ENCODE measurements at places on chromosomes 6 and 20.
A peak's percentile ranks its signal among the peaks of the same experiment; 100 is the strongest.

GRCh38 chr6:23589811-23590210 lies 536.2 kb upstream of the NRSN1 start:
- DNase-seq, result no peak

DNA sequence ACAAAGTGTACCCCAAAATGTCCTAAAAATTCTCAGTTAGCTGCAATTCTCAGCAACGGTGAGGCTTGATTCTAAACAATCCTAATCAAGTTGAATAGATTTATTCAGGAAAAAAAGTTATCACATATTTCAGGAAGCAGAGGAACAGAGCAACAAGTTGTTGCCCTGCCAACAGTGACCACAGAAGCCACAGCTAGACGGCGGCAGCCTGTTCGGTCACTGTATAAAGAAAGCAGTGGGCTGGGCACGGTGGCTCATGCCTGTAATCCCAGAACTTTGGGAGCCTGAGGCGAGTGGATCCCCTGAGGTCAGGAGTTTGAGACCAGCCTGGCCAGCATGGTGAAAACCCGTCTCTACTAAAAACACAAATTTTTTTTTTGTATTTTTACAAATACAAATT lies 171.2 kb upstream of the BMP5 start:
- no peak for DNase-seq

DNA sequence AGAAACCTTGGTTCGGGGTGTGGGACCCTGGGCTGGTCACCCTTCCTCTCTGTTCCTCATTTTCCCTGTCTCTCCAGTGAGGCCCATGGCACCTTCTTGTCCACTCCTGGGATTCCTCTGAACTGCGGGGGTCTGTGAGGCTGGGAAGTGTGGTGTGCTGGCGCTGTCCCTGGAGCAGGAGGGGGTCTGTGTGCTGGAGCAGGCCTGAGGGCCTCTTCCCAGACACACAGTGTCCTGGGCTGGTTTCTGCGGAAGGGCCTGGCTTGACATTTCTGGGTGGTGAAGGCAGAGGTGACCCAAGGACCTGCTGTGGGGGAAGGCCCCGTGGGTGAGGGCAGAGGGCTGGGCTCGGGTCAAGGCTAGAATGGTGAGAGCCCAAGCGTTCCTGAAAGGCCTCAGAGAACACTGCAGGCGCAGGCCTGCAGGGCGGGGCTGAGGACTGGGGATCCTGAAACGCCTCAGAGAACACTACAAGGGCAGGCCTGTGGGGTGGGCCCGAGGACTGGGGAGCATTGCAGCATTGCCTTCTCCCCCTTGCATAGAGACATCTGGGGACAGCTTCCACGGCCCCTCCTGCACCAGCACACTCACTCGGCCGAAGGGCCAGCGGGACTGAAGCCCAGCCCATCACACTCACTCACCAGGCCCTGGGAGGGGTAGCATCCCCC lies 10.6 kb upstream of the BAK1 start:
- DNase-seq, result no peak

DNA sequence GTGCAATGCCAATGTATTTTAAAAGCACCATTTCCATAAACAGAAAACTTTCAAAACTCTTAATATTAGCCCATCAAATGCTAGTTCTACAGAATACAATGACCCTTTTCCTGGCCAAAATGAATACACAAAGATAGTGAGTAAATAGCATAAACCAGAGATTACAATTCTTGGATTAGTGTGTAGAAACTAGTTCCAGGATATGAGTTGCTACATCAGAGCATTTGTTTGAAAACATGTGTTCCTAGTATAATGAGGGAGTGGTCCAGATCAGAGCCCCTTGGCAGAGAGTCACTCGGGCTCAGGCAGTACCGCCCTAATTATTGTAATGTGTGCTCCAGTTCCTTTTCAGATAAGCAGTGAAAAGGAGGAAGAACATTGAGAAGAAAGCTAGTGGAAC lies 63.7 kb upstream of the COL21A1 start:
- no peak for DNase-seq

- DNase-seq, result no peak
Observed at GRCh38 chr6:13847326-13848050, 33.1 kb upstream of the MCUR1 start.

- DNase-seq, result no peak
Observed at GRCh38 chr20:44052166-44052565, 134.8 kb downstream of the JPH2 start.

DNA sequence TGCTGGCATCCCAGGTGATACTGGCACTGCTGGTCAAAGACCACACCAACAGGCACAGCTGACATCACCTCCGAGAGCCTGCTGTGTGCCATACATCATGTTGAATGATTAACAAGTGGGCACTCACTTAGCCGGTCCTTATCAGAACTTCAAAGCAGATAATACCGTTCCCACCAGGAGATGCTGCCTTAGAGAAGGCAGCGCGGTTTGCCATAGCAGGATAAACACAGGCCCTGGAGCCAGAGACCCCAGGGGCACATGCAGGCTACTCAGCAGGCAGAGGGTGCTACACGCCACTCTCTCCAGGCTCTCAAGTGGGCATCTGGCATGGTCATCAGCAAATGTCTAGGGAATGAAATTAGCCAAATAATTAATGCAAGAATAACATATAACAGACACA lies 86.5 kb upstream of the CST7 start:
- no peak for DNase-seq

DNA sequence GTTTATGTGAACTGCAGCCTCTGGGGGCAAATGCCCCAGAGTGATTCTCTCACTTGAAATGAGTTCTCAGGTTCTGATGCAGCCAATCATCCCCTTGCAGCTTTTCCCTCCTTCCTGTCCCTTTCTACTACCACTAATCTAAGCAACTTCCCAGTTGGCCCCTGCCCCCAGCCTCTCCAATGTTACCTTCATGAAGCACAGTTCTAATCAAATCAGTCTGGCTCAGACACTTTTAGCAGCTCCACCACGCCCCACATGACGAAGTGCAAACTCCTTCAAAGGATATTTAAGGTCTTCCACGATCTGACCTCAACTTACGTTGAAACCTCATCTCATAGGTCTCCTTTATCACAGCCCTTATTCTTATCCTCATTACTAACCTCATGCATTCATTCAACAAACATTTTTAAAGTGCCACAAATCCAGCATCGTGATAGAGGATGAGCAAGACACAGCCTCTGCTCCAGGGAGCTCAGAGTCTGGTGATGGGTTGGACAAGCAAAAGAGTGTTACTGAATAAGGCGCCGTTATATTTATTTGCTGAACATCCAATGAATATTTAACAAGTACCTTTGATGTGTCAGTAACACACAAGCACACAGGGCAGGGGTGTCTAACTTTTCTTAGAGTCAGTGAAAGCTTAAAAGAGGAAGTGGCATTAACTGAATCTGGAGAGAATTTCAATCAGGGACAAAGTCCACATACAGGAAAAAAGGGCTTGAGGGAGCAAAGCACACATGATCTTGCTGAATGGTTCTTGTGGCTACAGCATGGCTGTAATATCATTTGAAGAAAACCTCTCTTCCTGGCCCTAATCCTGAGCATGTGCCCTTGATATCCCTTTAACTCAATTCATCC lies 20.4 kb upstream of the DTNBP1 start:
- no peak for DNase-seq

- DNase-seq, result no peak
Observed at GRCh38 chr20:49344975-49345374, 67.1 kb upstream of the ZNFX1 start.

DNA sequence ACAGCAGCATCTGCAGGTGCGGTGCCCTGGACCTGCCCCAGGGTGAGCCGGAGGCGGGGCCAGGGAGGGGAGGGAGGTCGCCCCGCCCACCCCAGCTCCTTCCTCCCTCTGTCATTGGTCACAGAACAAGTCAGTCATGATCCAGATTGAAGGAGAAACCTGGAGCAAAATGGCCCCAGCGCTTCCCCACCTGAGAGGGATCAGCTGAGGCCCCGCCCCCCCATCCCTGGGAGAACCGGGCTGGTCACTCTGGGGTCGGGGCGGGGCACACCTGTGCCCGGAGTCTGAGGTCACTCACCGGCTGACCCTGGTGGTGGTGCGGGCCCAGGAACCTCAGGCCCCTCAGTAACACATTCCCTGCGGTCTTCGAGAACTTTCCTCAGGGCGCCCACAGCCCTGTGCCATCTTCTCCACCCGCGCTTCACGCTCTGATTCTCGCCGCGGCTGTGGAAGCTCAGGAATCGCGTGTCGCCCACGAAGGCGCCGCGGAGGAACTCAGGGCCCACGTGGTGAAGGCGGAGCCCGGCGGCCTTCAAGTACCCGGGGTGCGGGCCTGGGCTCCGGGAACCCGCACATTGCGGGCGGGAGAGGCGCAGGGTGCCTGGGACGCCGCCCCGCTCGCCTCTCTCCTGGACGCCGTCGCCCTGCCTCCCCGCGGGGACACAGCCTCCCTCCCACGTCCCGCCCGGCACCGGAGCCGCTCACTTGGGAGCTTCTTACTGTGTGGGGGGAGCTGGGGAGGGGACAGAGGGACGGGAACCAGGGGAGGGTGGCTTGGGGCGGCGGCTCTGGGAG lies 36.4 kb upstream of the HLA-C start:
- no peak for DNase-seq

GRCh38 chr6:127483399-127484055 lies 24.3 kb upstream of the KIAA0408 start:
- no peak for DNase-seq

GRCh38 chr20:20073801-20074371 lies 21.6 kb downstream of the CFAP61 start:
- DNase-seq, result peak; percentile 10

GRCh38 chr6:42940493-42941045 lies 11.3 kb downstream of the CNPY3 start:
- no peak for DNase-seq

DNA sequence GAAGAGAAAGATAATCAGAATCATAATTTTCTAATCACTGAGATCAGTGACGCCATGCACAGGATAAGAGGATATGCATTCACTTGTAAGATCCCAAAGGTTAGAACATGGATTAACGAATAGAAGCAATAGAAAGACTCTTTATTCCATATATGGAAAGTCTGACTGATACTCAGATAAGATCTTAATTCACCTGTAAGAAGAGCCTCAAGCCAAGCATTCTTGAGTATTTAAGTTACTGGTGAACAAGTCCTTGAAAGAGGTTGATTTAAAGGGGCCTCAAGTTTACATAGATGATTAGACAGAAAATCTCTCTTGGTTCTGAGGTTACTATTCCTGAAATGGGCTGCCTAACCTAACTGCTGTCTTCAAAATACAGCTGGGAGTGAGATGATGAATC lies 53.8 kb upstream of the MTRF1L start:
- no peak for DNase-seq

DNA sequence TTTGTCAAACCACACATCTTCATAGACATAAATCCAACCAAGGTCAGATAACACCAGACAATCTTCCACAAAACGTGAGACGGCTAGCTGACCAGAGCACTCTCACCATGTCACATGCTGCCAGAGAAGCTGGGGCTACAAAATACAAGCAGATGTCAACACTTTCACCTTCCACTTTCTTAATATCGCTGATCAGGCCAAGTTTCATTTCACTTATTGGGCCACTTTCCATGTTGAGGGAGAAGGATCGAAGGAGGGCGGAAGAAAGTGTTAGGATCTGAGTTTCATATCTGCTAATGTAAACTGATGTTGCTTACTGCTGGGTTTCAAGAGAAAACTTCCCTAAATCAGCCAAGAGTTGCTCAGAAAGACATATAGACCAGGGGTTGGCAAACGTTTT lies 177.0 kb upstream of the PRDM1 start:
- no peak for DNase-seq

DNA sequence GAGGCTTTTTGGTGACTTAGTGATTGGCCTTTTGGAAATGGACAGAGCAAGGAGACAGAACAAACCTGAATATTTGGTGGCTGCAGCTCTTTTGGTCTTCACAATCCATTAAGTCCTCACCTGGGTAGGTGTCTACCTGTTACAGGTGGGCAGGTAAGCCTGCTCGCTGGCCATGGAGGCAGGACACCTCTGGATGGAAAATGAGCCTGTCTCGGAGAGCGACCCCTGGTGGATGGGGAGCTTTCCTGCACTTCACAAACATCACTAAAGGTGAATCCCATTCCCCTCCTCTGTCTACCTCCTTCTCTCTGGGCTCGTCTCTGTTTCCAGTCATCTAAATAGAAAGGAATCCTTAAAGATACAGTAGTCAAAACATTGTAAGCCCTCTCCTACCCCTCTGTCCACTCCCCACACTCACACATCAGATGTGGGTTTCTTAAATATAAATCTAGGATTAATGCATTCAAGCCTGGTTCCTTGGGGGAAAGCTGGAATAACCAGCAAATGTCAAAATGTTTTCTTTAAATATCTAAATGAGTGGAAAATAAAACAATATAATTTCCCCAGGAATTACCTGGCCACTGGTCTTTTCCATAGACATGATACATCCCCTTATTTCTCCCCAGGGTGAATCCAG lies 304.9 kb downstream of the CDH26 start:
- DNase-seq, result no peak
